ENCODE measurements at places on chromosomes 12 and 14.

DNA sequence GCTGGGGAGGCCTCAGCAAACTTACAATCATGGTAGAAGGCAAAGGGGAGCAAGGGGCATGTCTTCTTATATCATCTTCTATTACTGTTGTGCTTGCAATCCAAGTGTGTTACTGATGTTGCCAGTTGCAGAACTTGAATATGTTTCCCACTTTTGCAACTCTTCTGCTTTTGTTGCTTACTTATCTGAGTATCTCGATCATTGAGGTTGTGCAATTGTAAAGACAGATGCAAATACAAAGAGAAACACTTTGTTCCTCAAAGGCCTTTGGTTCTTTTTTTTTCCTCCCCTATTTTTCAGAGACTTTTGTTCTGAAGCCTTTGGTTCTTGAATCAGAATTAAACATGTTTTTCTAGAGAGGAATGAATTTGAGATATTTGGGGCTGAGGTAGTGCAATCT, 3.7 kb upstream of the COX8C start:
- no peak for DNase-seq

DNA sequence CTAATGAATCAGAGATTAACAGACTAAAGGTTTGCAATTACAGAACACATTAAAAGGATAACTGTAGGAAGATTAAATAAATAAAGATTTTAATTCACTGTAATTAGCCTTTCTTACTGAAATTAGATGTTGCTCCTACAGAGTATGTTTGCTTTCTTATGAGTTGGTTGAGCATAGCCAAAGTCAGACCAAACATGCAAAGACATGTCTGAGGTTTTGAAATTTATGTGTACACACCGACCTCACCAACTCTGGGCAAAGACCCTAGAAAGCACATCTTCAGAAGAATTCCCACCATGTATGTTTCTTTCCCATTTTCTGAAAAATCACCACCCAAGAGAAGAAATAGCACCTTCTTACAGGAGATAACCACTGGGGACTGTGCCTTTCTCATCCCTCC, 159.2 kb downstream of the PAX9 start:
- no peak for DNase-seq

DNA sequence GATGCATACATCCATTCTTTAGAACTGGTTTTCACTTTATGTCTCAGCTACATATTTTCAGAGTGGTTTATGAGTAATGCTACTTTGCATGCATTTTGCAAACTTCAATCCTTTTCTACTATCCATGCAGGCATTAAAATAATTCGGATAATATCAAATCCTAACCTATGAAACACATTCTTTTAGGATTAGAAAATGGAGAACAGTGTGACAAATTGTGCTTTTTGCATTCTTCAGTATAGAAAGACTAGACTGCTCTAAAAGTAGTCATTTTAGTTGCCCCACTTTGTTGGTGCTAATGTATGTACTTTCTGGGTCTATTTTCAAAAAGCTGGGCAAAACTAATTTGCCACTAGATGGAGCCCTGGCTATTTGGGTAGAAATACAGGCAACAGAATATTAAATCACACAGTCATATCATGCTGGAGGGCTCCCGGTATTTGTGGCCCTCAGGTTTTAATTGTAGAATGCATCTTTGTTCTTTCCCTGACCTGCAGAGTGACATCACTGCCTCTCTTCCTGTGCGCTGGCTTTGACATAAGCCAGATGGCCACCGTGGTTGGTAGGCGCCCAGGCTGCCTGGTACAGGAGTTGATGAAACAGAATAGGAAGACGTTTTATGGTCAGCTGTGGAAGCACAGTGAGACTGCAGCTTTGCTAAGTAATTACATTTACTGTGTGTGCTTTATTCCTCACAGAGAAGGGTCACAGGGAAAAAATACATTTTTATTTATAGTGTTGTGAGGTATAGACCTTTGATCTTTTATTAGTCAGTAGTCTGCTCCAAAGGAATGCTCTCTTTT, 28.1 kb downstream of the MSRB3 start:
- DNase-seq: no peak

- DNase-seq: no peak
Measured at GRCh38 chr14:103129301-103130016, 6.2 kb downstream of the TNFAIP2 start.

- no peak for DNase-seq
Measured at GRCh38 chr14:89207925-89208328, 209.1 kb downstream of the FOXN3 start.

DNA sequence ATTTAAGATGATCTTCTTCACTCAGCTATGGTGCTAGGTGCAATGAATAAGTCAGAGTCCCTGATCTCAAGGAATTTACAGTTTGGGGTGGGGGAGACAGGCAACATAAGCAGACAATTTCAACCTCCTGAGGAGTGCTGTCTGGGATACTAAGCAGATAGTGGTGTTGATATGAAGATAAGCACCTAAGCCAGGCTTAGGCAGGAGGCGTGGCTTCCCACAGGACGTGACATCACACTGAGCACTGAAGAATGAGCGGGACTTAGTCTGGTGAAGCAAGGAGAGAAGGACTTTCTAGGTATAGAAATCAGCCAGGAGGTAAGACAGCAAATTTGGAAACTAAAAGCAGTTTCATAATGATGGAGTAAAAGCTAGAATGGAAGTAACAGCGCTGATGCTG, 6.8 kb downstream of the PRPH start:
- DNase-seq: no peak

DNA sequence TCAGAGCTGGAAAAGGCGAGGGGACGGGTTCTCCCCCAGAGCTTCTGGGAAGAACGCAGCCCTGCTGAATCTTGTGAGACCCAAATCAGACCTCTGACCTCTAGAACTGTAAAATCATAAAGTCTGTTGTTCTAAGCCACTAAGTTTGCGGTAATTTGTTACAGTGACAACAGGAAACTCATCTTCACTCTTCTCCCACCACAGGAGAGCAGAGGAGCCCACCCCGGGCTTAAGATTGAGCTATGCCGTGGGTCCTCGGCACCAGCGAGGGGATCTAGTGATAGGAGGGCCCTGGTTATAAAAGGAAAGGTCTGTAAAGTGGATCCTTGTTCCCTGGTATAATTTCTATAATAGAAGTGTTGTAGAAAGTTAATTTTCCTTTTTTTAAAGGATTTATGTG, 7.6 kb downstream of the MLXIP start:
- no peak for DNase-seq

DNA sequence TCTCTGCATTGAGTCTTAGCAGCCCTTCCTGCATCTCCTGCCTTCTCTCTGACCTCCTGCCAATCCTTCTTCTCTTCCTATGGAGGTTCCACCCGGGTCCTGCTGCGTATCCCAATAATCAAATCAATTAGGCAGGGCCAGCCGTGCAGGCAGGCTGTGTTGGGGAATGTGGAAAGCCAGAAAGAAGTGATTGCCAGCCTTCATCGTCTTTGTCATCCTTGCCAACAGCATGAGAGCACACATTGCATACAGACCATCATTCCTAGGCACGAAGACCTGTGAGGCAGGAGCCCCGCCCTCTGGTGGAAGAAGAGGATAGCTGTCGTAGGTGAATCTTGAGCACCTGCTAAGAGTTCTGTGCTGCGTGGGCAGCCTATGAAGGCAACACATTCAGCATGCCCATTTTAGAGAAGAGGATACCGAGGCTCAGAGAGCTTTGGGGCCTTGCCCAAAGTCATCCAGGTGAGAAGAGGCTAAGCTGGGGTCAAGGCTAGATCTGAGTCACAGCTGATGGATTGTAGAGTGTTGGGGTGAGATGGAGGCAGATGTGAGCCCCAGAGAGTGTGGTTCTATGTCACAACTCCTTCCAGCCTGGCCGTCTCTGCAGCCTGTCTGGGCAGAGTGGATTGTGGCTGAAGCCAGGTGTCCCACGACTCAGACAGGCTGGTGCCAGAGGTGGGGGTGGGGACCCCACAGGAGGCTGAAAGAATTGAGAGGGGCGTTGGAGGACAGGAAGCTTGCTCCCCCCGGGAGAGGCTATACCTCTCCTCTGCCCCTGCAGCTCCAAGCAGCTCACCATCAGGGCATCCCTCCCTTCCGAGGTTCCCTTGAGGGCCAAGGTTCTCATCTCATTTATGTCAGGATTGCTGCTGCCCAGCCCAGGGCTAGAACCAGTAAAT, 12.7 kb downstream of the C14orf132 start:
- DNase-seq: no peak

DNA sequence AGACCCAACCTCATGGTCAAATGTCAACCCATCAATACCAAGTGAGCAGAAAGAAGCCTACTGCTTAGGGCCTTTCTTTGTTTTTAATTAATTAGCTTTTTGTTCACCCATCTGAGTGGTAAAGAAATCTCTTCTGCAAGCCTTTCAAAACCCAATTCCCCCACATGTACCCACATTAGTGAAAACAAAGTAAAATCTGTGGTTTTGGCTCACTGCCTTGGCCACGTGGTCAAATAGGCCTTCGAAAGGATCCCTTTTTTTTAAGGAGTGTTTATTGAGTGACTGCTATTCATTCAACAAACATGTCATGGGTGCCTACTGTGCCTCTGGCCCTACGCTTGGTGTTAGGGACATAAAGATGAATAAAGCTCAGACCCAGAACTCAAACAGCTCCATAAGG, 160.1 kb downstream of the NUAK1 start:
- DNase-seq: no peak

DNA sequence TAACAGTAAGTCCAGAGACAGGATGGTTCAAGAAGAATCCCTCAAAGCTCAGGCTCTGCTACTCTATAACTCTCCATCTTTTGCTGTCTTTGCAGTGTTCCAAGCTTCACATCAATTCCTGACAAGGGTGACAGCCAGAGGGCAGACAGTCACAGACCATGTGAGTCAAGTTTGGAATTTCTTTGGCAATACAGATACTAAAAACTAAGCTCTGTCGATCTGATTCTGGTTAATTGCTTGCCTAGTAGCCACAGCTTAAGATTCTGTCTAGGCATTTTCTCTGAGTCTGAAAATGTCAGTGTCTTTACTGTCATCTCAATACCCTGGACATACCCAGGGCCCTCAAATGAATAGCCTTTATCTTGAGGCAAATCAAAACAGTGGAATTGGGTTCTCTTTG, 153.7 kb downstream of the CEP128 start:
- no peak for DNase-seq

GRCh38 chr12:90970471-90970870, 15.5 kb upstream of the CCER1 start:
- no peak for DNase-seq

- no peak for DNase-seq
Measured at GRCh38 chr12:26431211-26431610, 235.8 kb downstream of the SSPN start.

- DNase-seq: no peak
Measured at GRCh38 chr14:52312931-52313355, 1.2 kb upstream of the PTGER2 start.

GRCh38 chr14:59123975-59124374, 64.5 kb upstream of the DAAM1 start:
- peak; percentile 32 for DNase-seq

- no peak for DNase-seq
Measured at GRCh38 chr12:92068459-92068858, 77.2 kb downstream of the BTG1 start.

- no peak for DNase-seq
Measured at GRCh38 chr12:90619943-90620342, 335.0 kb downstream of the CCER1 start.

- no peak for DNase-seq
Measured at GRCh38 chr12:52715416-52715815, 12.1 kb upstream of the KRT77 start.

DNA sequence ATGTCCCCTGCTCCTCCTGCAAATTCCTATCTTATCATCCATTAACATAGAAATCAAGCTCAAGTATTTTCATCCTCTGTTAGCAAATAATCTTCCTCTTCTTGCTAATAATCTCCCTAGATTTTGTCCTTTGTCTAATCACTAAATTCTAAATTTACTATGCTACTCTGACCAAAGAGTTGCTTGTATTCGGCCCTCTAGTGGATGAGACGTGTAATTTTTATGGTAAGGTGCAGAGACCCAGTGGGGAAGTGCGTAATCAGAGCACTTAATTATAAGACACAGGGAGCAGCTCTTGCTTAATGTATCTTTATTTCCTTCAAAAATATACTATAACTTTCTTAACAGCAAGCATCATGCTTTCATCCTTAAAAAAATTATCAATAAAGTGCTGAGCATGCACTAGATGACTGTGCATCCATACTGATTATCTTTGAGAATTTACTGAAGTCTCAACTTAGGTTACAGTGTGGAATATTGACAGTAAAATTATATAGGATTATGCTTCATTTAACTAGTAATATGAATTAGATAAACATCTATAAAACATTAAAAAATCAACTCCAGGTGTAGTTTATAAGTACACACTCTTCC, 212.6 kb downstream of the SLC16A7 start:
- peak; percentile 23 for DNase-seq

GRCh38 chr12:61566183-61566582, 694.0 kb upstream of the USP15 start:
- DNase-seq: no peak

GRCh38 chr12:1050059-1050707, 59.2 kb downstream of the ERC1 start:
- DNase-seq: no peak

DNA sequence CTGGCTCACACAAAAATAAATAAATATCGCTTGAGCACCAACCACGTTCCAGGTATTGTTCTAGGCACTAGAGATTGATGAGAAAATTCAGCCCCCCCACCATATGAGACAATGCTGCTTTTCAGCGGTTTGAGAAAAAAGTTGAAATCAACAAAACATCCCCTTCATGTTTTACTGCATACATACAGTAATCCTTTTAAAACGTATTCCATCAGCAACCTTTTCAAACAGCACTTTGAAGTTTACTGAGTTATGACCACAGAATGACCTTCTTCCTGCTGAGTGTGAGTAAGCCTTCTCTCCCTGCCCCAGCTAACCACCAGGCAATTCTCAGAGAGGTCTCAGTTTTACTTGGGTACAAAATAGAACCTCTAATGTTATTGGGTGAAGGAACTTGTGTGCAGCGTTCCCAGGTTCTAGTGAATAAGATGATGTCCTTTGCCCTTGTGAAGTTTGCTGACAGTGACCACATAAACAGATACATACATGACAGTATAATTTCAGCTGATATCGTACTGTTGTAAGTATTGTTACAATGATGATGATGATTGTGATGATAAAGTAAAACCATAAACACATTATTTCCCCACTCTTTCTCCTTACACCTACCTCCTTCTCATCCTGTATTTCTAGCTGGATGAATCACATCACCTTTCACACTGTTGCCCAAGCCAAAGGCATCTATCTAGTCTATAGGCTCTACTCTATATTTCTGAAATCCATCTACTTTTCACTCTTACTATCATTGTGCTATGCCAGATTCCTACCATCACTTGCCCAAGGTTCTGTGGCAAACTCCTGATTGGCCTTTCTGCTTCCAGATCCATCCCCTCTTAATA, 124.4 kb upstream of the KRR1 start:
- no peak for DNase-seq

GRCh38 chr12:26617513-26617912, 215.5 kb downstream of the ITPR2 start:
- DNase-seq: no peak

- DNase-seq: no peak
Measured at GRCh38 chr12:116508145-116509121, 50.7 kb upstream of the MAP1LC3B2 start.

- DNase-seq: no peak
Measured at GRCh38 chr14:59826150-59826549, 44.4 kb downstream of the RTN1 start.
